ENCODE measurements at places on chromosomes 7 and 10. TPM values are rescaled to one million over a fixed set of nuclear protein-coding genes. Genes with fewer than 3 reads are reported as not detected.

The AQP1 gene
- total RNA-seq: 159 TPM

The TEX36 gene
- not detected for total RNA-seq

The LRRC61 gene
- total RNA-seq: 24.5 TPM

The OR2AE1 gene
- not detected for total RNA-seq

The PNLIPRP3 gene
- total RNA-seq: 1.9 TPM

The ELAPOR2 gene
- 4.5 TPM for total RNA-seq

The NPFFR1 gene
- 0.19 TPM for total RNA-seq

The CHST3 gene
- 9.6 TPM for total RNA-seq

The DGKB gene
- 0.09 TPM for total RNA-seq

The TMEM213 gene
- 1.3 TPM for total RNA-seq

The ACTR3C gene
- total RNA-seq: 19.1 TPM

The ANKRD1 gene
- not detected for total RNA-seq

The NACAD gene
- 0.62 TPM for total RNA-seq

The FAM221A gene
- 17.7 TPM for total RNA-seq
